ENCODE measurements at places on chromosomes 2 and 18.

DNA sequence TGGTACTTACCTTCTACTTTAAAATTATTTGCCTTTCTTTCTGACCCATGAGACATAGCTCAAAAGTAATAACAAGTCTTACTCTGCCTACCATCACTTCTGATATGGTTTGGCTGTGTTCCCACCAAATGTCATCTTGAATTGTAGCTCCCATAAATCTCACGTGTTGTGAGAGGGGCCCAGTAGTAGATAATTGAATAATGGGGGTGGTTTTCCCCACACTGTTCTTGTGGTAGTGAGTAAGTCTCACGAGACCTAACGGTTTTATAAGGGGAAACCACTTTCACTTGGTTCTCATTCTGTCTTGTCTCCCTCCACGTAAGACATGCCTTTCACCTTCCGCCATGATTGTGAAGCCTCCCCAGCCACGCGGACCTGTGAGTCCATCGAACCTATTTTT, 47.5 kb downstream of the GALNT3 start:
- DNase-seq = no peak

- DNase-seq = no peak
These were observed 69.9 kb downstream of the ODC1 start for GRCh38 chr2:10378189-10378588.

DNA sequence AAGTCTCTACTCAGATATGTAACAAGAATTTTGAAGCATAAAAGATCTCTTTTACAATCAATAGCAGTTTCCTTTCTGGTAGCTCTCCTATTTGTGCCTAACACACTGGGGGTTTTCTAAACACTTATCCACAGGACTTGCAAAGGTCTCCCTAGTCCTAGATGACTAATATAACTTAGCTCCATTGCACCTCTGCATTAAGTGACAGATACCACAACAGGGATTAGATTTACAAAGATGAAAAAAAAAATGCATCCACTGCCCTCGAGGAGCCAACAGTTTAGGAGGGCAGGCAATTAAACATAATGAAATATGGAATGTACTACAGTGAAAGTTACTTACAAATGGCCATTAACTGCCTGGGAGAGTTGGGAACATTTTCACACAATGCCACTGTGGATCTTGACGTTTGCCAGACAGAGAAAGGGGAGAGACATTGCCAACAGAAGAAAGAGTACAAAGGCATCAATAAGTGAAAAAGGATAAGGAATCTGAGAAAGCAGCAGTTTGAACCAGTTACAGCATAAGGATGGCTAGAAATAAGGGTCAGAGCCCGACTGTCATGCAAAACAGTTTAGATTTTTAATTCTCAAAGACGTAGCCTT, 14.3 kb downstream of the PPP3R1 start:
- no peak for DNase-seq

GRCh38 chr2:216486708-216487107, 11.9 kb upstream of the RPL37A start:
- DNase-seq = no peak

GRCh38 chr2:217661378-217661777, 341.4 kb downstream of the TNS1 start:
- no peak for DNase-seq

DNA sequence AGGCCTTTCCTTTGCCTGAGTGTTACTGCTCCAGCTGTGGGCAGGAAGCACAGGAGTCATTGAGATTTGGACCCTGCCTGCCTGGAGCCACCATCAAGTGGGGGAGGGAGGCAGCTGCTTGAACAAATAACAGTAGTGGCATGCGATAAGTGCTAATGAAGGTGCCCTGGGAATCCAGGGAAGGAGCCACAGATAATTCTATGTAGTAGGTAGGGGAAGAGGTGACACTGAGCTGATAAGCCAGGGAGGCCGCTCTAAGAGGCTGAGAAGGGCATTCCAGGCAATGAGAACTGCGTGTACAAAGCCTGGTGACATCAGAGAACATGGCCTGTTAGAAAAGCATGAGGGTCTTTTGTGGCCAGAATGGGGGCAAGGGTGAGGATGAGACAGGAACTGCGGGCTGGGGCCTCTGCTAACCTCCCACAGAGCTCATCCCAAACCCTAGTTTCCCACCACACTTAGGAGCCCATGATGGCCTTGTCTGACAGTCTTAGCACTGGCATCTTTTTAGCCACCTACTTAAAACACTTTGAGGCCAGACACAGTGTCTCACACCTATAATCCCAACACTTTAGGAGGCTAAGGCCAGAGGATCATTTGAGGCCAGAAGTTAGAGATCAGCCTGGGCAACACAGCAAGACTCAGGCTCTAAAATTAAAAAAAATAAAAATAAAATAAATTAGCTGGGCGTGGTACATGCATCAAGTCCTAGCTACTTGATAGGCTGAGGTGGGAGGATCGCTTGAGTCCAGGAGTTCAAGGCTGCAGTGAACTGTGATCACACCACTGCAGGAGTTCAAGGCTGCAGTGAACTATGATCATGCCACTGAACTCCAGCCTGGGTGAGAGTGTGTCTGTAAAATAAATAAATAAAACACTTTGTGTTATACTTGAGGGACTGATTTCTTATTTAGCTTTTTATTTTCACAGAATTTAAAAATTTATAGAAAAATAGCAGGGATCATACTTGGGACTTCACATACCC, 58.9 kb downstream of the TET3 start:
- DNase-seq = no peak

- DNase-seq = no peak
These were observed 17.4 kb upstream of the AP1S3 start for GRCh38 chr2:223854741-223855140.

- no peak for DNase-seq
These were observed 51.4 kb downstream of the FAM178B start for GRCh38 chr2:96934831-96935540.

DNA sequence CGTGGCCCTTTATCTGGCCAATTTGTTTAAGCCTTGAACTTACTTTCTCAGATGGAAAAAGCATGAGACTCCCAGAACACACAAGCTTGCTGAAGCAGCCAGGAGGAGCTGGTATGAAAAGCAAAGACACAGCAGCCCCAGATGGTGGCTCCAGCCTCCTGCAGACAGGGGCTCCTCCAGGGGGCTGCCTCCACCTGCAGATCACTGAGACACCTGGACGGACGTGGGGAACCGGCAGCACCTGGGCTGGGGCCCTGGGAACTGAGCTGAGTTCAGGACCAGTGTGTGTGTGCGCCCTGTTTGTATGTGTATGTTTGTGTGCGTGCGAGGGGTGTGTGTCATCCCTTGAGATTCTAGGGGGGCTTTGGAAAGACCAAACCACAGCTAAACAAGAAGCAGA, 8.6 kb downstream of the CYS1 start:
- DNase-seq = peak; percentile 27

DNA sequence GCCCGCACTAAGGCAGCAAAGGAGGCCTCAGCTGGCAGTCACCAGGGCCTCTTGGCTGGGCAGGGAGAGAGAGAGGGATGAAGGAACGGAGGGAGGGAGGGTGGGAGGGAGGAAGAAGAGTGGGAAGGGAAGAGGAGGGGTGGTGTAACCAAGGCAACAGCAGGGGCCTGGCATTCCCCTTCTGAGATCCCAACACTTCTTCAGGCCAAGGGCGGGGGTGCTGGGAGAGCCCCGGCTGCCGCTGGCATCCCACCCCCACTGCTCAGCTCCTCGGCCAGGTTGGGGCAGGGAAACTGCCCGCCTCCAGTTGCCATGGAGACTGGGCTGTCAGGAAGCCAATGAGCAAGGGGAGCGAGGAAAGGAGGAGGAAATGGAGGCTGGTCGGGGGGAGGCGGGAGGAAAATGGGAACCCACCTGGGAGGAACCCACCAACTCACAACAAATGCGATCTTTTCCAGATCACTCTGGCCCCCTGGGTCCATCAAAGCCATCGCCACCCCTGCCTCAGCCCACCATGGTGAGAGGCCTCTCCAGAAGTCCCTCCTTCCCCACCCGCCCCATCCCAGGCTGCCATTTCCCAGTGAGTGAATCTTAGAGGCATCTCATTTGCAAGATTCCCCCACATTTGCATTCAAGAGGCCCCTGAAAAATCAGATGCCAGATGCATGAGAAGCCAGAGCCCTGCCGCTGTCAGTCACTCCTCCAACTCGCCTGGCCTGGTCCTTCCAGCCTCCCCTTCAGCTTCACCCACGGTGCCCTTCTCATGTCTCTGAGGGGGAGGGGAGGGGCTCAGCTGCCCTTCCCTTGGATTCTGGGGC, 12.4 kb downstream of the SH2D6 start:
- no peak for DNase-seq

DNA sequence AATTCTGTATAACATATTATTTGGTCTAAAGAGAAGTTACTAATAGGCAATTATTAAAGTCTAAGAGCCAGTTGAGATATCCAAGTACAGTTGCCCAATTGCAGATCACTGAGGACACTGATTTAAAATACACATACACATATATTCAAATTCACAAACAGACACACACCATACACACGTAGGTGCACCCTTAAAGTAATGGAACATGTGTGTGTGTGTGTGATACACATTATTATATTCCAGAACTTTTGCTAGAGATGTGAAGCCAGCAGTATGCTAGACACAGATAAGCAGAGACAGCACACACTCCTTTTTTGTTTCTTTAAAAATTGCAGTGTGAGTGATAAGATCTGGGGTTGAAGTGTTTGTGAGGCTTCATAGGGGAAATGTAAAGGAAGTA, 292.5 kb downstream of the CNTNAP5 start:
- DNase-seq = no peak

GRCh38 chr2:127128445-127128904, 21.5 kb upstream of the BIN1 start:
- peak; percentile 78 for DNase-seq

DNA sequence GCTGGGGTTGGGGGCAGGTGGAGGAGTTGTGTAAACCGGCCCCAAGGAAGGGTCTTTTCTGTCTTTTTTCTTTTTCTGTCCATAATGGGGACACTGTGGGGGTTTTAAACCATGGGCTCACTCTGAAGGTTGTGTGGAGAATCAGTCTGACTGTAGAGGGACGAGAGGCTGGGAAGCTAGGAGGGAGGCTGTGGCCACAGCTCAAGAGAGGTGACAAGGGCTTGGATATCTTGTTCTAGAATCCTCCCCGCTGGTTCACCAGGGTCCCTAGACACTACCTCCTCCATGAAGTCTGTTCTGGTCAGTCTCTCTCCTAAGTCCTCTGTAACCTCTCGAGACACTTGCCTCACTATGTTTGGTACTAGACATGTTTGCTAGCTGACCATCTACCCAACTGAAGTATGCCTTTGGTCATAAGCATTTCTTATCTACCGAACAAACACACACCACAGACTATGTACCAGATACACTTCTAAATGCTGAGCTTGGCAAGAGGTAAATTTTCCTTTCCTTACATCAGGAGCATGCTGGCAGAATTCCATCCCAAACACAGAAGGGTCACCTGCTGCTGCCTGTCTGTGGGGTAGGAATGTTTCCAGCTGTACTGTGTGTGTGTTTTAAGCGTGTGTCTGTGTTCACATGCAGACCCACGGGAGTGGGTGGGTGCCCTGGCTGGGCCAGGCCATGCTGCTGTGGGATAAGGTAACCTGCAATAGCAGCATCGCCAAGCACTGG, 69.6 kb upstream of the MGAT4A start:
- no peak for DNase-seq

DNA sequence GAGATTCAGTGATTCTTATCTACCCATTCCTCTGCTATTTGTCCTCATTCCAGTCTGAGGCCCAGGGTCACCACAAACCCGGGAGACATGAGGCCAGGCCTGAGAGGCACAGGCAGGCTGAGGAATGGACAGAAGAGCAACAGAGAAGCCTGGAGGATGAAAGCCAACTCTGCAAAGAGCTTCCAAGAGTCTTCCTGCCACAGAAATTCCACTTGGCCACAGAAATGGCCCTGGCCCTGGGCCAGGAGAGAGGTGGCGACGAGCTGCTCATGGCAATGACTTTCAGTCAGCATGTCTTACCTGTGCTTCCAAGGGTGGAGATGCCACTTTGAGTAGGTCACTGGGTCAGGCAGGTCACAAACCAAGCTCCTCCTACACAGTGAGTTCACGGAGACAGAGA, 155.3 kb upstream of the PKDCC start:
- no peak for DNase-seq

GRCh38 chr2:36951574-36951973, 14.8 kb downstream of the STRN start:
- DNase-seq = no peak

- no peak for DNase-seq
These were observed 40.7 kb downstream of the DYSF start for GRCh38 chr2:71494091-71494490.

GRCh38 chr18:11850821-11851145, 430 bp upstream of the CHMP1B start:
- no peak for DNase-seq

- DNase-seq = no peak
These were observed 26.1 kb upstream of the WIPF1 start for GRCh38 chr2:174623690-174624089.

GRCh38 chr18:21980744-21981143, 188.6 kb upstream of the GATA6 start:
- DNase-seq = no peak

- no peak for DNase-seq
These were observed 111.5 kb downstream of the MBD5 start for GRCh38 chr2:148132412-148132811.

DNA sequence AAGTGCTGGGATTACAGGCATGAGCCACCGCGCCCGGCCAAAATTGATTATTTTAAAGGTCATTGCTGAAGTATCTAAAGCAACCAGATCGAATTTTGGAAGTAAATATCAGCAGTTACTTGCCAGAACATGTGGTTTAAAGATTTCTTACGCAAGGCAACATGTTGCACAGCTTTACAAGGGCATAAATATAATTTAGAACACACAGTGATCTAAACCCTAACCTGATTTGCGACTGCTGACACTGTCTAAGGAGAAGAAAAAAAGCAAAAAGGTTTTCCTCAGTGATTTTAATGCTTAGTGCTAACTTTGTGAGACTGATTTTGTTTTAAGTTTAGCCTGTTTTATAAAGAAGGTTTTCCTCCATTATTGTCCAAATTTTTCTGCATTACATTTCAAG, 569.9 kb upstream of the LINC00305 start:
- no peak for DNase-seq

DNA sequence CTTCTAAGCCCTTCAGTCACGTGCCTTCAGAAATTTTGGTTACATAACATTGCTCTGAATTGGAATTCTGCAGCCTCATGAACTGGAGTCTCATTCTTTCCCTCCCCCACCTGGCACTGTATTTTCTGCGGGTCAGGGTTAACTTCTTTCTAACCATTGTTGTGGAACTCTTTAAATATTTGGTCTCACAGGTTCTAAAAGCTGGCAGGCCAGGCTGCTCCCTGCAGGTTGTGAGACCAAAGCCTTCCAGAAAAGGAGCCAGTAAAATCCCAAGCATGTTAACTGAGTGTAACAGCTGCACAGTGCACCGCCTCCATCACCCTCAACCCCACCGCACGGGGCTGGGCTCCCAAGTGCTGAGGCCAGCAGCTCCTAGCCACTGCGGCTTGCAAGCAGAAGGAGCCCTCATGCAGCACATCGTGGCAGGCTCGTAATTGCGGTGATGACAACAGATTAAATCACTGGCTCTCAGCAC, 174.1 kb upstream of the ALPP start:
- DNase-seq = no peak
